ENCODE measurements at places on chromosomes 7 and 10.

- DNase-seq, result peak; percentile 37
Observed at GRCh38 chr7:81469869-81470723, 299.8 kb downstream of the HGF start.

GRCh38 chr7:17558135-17558534 is 259.7 kb downstream of the AHR start:
- no peak for DNase-seq

DNA sequence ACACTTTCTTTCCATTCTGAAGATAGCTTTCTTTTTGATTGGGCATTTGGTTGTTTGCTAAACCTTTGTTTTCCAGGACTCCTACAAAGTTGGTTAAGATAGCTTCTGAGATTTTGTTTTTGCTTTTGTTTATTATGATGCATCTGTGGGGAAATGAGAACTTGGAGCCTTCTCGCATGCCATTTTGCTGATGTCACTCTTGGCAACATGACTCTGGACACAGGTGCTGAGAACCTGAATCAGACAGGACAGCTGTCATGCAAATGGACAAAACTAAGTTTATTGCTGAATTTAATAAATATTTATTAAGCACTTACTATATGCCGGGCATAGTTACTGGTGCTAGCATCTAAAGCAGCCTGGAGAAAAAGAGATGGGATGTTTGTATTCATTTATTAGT is 274.1 kb downstream of the ZEB1 start:
- DNase-seq, result no peak

DNA sequence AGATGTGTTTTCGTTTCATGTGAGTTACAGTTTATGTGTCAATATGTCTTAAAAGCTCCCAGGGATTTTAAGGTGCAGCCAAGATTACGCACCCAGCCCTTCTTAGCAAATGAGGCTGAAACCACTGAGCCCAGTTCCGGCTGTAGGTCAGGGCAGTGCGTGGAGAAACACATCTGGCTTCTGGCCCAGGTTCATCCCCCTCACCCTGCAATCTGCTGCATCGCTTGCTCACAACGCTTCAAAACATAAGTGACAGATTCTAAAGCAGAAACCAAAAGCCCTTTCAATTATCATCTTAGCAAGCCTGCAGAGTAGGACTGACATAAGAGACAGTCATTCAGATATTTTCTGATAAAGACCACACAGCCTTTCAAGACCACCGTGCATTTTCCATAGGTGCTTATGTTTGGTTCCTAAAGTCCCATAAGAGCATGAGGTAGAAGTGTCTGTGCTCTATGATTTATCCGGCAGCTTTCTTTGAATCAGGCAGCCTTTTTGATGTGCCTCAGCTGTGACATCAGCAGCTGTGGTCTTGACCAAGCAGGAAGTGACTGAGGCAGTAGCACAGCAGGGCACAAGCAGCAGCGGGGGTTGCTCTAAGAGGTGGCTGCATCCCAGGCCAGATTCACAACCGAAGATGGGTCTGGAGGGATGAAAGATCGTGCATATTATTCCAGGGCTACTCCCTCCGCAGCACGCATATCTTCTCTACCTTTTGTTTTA is 72.1 kb upstream of the LYZL2 start:
- DNase-seq, result peak; percentile 93

- peak; percentile 37 for DNase-seq
Observed at GRCh38 chr7:30285067-30285535, 704 bp downstream of the ZNRF2 start.

DNA sequence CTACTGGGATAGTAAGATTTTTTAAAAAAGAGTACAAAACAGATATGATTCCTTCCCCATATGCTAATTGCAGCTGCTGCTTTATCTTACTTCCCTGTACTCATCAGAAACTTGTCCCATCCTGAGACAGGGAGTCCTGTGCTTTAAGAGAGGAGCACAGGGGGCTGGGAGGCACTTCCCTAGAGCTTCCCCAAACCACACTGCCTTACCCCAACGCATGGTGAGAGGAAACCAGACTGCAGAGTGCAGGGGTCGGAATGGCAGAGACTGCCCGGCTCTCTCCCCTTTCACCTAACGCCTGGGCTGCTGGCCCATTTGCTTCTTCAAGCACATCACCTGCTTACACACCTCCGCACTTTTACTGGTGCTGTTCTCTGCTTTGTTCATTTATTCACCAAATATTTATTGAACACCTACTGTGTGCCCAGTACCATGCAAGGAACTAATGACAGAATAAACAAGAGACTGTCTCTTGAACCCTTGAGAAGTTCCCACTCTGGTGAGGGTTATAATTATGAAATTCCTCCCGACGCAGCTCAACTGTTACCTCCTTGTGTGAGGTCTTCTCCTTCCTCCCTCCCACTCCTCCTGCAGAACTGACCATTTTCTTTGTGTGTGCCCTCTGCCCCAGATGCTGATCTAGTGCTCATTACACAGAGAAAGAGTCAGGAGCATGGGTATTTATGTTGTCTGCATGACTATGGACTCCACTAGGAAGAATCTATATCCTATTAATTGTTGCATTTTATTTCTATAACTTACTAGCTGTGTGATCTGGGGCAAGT is 289.7 kb downstream of the TCF7L2 start:
- no peak for DNase-seq

DNA sequence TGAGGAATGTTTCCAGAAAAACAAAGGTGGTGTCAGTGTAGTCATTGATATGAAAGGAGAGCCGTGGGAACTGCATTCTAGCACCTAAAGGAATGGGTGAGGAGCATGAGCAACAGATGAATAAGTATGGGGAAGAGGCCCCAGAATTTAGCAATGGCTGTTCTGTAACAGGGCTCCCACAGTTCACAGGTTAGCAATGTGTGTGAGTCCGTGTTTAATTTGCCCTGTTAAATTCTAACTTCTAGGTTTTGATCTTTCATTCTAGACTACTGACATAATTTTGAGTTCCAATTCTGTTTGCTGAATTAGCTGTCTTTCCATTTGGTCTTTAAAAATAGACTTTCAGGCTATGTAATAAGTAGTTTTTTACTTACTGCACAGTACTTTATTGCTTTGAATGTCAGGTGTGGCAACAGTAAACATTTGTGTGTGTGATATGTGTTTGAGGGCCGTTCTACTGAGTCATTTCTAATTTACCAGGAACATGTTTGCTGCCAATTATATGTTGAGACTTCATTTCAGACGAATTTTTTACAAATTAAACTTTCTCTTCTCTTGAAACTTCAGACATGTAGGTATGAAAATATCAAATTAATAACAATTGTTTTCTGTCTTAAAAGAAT is 8.8 kb downstream of the STK17A start:
- DNase-seq, result no peak

DNA sequence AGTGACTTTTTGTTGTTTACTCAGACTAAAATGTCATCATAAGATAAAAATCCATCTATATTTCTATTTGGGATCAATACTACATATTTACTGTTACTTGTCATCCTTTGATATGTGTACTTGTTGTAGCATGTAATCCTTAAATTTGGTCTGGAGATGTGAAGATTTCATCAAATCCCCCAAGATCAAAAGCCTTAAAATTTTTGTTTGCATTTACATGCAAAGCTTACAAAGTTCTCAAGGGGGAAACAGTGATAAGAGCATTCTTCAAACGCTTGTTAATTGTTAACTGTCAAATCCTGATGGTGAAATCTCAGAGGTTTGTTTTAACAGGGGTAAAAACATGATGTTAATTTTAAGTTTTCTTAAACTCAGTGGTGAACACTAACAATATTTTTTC is 84.9 kb upstream of the SKAP2 start:
- no peak for DNase-seq

DNA sequence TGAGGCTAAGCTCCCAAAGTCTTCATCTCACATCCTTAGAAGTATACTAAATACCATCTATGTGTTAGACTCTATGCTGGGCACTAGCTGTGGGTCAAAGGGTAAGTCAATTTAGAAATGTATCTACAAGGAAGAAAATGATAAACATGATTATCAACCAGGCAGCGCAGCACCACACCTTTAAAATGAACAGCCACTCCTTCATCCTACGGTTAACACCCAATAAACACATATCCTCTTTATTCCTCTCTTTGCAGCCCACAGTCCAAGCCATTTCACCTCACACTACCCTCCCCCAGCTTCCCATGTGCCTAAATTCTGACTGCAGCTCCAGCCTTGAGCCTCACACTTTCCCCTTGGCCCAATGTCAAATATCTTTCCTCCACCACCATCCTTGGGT is 362.6 kb downstream of the FGFR2 start:
- no peak for DNase-seq

DNA sequence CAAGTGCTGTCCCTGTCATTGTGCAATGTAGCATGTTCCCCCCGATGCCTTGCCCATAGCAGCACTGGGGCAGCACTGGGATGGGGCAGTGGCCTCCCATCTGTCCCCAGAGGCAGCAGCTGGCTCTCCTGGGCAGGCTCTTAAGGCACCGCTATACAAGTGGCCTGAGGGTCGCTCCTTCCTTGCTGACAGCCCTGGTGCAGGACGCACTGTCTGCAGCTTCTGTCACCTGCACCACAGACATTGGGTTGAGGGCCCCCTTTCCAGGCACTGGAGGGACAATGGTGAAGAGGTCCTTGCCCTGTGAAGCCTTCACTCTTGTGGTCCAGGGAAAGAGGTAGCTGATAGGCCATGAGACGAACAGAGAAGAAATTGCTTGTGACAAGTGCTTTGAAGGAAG is 10.6 kb downstream of the CPSF4 start:
- no peak for DNase-seq
